ENCODE measurements at places on chromosomes 13 and 19.
A peak's percentile ranks its signal among the peaks of the same experiment; 100 is the strongest.

- no peak for DNase-seq
Observed at GRCh38 chr19:39363901-39364457, 21.8 kb downstream of the SAMD4B start.

GRCh38 chr19:56348289-56348877, 33.7 kb upstream of the ZSCAN5A start:
- no peak for DNase-seq

DNA sequence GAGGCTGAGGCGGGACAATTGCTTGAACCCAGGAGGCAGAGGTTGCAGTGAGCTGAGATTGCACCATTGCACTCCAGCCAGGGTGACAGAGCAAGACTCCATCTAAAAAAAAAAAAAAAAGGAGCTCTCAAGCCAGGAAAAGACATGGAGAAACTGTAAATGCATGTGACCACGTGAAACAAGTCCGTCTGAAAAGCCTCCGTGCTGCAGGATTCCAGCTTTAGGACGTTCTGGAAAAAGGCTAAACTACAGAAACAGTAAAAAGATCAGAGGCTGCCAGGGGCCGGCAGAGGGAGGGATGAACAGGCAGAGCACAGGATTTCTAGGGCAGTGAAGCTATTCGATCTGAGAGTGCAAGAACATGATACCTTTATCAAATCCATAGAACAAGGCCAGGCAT, 40.7 kb upstream of the NDUFS7 start:
- DNase-seq, result no peak

- DNase-seq, result no peak
Observed at GRCh38 chr13:98944336-98944735, 33.5 kb downstream of the DOCK9 start.

- no peak for DNase-seq
Observed at GRCh38 chr19:13215572-13216380, 65.6 kb downstream of the IER2 start.

DNA sequence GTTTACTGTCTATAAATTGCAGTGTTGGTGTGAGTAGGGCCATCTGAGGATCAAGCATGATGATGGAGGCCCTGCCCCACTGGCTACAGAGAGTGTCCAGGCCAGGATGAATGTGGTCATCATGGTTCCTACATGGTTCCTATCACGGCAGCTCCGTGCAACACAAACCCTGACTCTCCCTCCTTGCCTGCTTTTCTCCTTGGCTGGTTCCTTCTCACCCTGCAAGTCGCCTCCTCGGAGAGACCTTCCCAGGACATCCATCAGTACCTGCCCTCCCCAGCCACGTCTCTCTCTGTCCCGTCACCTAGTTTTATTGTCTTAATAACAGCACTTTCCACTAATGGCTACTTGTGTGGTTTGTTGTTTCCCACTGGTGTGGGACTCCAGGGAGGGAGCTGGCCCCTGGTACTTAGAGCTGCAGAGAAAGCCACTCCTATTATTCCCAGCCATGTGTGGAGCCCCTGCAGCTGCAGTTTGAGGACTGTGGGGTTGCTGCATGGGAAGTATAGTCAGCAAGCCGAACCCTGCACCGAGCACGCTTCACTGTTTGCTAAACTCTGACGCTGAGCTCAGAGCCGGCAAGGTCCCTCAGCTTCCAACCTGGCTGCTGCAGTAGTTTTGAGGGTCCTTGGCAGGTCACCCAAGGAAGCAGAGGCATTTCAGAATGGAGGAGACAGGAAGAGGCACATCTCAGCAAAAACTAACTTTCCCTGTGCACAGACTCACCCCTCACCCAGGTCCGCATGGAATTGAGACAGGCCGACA, 146.4 kb upstream of the VSTM2B start:
- peak; percentile 39 for DNase-seq

DNA sequence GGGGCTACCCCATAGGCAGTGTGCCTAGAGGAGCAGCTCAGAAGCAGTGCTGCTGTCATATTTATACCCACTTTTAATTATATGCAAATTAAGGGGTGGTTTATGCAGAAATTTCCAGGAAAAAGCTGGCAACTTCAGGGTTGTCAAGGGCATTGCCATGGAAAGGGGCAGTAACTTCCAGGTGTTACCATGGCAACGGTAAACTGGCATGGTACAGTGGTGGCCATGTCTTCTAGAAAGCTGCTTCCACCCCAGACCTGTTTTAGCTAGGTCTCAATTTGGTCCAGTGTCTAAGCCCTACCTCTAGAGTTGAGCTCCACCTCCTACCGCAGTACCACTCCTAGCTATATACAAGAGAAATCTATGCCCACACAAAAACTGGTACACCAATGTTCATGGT, 11.3 kb downstream of the PNMA8A start:
- no peak for DNase-seq

GRCh38 chr19:912181-913079, 589 bp downstream of the R3HDM4 start:
- no peak for DNase-seq

DNA sequence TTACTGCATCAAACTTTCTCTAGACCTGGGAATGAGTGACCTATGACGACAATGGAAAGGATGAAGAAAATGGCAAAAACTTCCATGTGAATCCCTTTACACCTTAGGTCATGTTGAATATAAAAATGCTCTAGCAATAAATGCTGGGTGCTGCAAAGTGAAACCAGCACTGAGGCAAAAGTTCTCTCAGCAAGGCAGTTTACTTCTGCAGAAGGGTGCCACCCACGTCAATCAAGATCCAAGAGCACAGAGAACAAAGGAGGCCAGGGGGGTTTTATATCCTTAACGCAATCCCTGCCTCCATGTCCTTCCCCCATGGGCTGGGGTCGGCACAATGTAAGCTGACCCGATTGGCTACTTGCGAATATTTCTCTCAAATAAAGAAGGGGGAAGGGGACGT, 38.7 kb downstream of the ZNF333 start:
- no peak for DNase-seq

GRCh38 chr13:114200399-114200911, 21.4 kb downstream of the CFAP97D2 start:
- no peak for DNase-seq

DNA sequence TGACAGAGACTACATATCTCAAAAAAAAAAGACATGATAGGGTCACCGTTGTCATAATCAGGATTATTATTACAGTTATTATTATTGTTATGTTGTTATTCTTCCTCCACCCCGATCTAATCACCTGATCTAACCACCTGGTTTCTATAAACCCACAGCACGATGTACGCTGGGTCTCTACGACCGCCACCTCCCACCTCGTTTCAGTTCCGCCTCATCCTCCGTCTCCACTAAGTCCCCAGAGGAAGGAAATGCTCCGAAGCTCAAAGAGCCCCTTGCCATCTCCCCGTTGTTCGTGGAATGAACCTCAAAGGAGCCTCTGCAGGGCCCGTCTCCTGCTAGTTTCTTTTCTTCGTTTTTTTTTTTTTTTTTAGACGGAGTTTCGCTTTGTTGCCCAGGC, 15.9 kb upstream of the MEIS3 start:
- no peak for DNase-seq

DNA sequence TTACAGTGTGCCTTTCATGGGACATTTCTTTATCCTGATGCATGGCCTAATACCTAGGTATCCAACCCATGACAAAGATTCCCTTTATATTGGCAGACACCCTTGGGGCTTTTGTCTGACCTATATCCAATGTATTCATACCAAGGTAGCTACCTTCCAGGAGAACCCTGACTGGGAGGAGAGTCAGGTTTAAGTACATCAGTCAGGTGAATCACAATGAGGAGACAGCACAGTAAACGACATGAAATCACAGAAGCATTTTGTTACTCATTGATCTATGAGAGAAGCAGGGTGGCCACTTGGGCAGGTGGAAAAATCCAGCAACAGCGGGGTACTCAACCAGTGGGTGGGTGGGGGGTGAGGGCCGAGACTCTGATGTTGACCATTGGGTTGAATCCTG, 527.4 kb upstream of the ATXN8OS start:
- no peak for DNase-seq

DNA sequence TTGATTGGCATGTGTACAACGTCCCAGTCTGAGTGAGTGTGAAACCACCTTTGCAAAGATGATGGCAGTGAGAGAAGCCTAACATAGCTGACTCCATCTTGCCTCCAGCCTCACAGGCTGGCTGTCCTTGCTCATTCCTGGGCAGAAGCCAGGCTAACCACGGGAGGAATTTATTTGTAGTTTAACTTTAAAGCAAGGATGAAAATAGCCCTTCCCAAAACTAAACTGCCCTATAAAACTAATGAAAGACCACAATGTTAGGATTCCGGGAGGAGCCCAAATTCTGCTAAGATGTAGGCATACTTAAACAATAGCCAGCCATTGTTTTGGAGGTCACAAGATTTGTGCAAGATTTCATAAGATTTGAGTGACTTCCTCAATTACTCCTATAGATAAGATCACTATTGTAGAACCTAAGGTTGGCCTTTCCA, 96.6 kb upstream of the LSM14A start:
- DNase-seq, result no peak

DNA sequence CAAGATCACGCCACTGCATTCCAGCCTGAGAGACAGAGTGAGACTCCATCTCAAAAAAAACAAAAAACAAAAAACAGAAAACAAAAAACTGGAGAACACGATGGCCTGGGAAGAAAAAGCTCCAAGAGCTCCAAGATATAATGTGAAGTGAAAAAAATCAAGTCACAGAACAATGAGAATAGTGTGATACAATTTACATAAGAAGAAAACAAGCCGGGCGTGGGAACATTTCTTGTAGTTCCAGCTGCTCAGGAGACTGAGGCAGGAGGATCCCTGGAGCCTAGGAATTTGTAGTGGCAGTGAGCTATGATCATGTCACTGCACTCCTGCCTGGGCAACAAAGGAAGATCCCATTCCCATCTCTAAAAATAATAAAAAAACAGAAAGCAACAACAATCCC, 8.5 kb upstream of the LMTK3 start:
- DNase-seq, result no peak

GRCh38 chr13:43242040-43242439, 218.7 kb downstream of the DNAJC15 start:
- DNase-seq, result no peak

DNA sequence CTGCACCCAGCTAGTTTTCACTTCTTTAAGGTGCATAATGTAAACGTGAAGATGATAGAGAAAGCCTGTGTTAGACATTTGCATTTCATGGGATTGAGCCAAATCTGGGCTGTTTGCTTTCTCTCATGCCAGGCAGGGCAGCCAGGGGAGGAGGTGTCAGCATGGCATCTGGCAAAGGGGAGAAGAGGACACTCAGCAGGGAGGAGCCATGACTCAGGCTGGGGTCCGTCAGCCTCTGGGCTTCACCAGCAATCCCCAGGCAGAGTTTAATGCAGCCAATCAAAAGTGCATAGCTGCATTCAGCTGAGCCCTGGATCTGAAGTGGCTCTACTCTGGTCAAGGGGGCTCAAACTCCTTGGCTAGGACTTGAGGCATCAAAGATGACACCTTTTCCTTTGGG, 23.5 kb downstream of the EBPL start:
- DNase-seq, result no peak

DNA sequence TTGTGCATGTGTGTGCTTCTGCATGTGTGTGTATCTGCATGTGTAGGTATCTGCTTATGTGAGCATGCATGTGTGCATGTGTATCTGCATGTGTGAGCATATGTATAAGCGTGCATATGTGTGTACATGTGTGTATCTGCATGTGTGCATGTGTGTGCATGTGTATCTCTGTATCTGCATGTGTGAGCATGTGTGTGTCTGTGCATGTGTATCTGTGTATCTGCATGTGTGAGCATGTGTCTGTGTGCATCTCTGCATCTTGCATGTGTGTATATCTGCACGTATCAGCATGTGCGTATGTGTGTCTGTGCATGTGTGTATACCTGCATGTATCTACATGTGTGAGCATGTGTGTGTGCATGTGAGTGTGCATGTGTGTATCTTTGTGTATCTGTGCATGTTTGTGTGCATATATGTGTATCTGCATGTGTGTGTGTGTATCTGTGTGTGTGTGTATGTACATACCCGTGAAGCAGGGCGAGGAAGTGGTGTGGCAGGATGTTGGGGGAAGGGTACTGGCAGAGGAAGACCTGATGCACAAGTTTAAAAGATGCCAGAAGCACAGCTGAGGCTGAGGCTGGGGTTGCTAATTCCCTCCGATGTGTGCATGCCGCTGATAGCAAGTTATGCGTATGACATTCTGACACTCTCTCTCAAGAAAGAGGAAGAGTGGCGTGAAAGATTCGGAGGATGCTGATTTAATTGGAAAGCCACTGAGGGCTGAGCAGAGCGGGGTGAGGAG, 64.2 kb downstream of the TEX29 start:
- no peak for DNase-seq

DNA sequence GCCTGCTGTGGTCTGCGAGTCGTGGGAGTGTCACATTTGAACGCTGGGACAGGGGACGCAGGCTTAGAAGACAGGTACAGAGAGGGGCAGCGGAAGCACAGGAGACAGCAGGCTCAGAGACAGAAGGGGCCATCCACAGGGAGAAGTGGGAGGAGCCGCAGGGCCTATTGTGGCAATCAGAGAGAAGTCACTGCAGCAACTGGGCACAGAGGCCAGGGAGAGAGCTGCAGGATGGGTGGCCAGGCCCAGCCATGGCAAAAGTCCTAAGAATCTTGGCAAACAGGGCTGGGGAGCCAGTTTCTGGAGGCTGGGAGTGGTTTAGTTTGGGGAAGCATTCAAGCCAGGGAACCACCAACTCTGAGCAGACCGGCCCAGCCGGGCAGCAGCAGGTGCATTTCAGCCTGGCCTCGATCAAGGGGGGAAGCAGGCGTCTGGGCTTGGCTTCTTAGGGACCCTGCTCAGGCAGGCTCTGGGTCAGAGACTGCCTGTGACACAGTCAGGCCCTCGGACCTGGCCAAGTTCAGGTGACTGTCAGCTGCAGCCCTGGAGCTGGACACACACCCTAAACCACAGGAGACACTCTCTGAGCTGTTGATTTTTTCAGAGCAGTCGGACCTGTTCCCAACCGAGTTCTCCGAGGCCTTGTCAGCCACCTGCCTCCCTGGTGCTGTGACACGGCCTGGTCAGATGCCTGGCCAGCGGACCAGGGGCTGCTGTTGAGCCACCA, 11.8 kb downstream of the SH3GL1 start:
- no peak for DNase-seq

DNA sequence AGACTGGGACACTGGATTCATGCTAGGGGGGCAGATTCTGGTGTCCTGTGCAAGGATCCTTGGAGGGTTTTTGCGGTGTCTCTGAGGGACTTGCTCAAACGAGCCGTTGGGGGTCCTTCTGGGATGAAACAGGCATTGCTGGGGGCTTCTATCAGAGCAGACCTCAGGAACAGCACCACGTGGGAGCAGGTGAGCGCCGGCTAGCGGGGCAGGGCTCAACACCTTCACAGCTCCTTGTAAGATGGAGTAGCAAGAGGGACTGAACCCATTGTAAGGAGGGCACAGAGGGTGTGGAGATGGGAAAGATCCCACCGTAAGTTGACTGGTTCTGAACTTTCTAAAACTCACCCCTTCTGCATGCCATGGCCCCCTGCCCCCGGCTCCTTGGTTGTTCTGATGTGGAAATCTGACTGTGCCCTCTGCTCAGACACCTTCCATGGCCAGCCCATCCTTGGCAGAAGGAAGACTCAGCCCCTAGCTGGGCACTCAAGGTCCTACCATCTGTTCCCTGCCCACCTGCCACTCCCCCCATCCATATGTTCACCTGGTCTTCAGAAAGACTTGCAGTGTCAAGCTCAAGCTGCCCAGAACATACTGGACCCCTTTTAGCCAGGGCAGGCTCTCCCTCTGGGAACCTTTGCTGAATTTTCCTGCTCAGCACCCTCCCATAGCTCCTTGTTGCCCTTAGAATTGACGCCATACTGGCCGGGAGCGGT, 1.2 kb downstream of the SLC27A1 start:
- DNase-seq, result no peak

GRCh38 chr13:43000676-43001075, 8.6 kb upstream of the EPSTI1 start:
- DNase-seq, result no peak

- DNase-seq, result no peak
Observed at GRCh38 chr19:33197591-33198000, 3.5 kb downstream of the LRP3 start.
